ENCODE measurements at places on chromosomes 3 and 15.

GRCh38 chr3:60323651-60324050 is 927.6 kb downstream of the FHIT start:
- DNase-seq = no peak

- no peak for DNase-seq
Measured at GRCh38 chr3:187084126-187084525, 55.2 kb downstream of the RPL39L start.

DNA sequence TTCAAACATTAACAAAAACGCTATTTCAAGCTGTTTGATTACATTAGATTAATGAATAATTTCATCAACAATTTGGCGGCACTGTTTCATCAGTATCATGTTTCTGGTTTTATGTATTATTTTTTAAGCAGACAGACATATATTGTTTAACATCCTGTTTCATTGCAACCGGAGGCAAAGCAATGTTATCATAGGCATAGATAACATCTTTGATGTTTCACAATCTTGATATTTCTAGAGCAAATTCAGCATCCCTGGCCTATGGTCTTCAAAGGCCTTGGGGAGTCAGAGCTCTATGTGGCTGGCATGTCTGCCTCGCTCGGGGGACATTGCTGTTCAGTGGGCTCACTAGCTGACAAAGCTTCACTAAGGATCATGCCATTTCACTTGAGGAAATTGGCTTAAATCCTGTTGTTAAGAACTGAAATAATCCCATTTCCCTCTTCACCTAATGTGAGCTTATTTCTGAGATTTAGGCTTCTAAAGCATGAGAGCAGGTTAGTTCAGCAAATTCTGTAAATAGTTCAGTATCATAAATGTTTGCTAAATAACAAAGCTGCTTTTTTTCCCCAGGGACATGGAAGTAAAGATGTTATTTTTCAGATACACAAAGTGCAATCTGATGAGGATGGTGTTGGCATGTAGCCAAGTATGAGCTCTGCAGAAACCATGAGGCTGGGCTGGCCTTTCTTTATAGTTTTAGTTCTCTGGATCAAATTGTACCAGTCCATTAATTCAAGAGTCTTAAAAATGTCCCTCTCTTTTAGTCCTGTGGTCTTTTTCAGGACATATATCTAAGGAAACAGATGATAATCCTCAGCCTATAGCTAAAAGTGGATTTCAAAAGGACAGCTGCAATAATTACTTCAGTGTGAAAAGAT is 941.4 kb downstream of the PLOD2 start:
- DNase-seq = no peak

DNA sequence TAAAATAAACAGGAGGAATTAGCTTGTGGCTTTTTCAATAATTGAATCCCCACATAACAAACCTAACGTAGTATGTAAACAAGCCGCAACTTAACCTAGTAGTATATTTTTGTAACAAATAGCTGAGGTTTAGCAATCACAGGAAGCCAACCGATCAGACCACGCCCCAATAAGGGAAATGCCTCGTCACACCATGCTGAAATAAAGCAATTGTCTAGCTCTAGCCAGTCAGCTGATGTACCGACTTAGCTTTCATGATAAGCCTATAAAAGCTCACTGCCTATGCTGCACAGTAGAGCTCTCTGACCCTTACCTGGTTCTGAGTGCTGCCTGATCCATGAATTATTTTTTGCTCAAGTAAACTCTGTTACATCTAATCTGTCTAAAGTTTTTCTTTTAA is 208.9 kb downstream of the ROBO1 start:
- DNase-seq = no peak

GRCh38 chr15:88043396-88043795 is 213.1 kb downstream of the NTRK3 start:
- peak; percentile 34 for DNase-seq

DNA sequence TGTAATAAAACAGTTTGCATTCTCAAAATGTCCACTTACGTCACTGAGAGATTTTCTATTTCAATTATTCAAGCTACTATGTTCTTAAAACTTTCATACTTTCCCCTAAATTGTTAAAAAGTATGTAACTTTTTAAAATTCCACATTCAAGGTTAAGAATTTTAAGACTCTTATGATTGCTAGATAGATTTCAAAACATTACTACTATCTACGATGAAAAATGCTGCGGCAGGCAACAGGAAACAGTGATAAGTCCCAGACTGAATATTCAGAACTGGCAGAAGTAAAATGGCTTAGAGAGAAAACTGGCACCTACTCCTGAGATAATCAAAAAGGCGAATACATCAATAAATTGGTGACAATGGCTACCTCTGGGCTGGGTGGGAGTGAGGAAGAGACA is 16.2 kb downstream of the ATP13A3 start:
- DNase-seq = no peak

GRCh38 chr3:141250342-141250741 is 18.7 kb downstream of the PXYLP1 start:
- no peak for DNase-seq

- DNase-seq = peak; percentile 48
Measured at GRCh38 chr15:34650177-34650576, 66.7 kb upstream of the GOLGA8B start.
